ENCODE measurements at places on chromosomes 4 and X.

- DNase-seq: peak; percentile 74
These were observed 608 bp downstream of the RAPGEF2 start for GRCh38 chr4:159103384-159103990.

GRCh38 chr4:93184053-93184452, 644.5 kb upstream of the ATOH1 start:
- no peak for DNase-seq

- DNase-seq: no peak
These were observed 587 bp downstream of the CD99 start for GRCh38 chrX:2691543-2692220.

DNA sequence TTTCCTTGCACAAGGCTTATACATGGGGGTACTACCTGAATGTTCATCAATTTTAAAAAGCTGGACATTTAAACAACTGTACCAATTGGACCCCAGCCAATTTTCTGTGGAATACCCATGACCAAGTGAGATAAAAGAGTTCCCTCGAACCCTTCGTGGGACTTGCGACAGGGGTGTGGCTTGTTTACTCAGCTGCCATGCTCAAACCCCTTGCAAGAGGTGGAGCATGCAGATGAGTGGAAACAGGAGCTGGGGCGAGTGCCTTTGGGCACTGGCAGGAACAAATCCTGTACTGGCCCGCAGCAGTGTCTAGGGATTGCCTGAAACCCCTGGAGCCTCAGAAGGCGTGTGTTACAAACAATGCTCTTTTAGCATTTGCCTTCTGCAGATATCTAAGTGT, 144.2 kb downstream of the PDHA2 start:
- DNase-seq: no peak

DNA sequence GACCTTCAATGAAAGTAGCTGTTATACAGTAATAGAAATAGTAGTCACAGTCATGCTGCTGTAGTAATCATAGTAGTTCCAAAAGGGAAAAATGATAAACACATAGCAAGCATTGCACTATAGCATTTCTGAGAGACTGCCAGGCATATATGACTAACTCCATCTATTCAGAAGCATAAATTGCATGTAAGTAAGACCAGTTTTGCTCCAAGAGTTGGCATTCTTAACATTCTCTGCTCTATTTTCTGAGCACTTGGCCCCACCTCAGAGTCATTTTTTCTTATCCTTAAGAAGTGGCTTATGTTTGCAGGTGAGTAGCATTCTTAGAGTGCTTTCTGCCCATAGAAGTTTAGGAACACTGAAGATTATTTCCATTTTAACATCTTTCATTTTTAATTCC, 490.3 kb upstream of the TECRL start:
- DNase-seq: no peak

DNA sequence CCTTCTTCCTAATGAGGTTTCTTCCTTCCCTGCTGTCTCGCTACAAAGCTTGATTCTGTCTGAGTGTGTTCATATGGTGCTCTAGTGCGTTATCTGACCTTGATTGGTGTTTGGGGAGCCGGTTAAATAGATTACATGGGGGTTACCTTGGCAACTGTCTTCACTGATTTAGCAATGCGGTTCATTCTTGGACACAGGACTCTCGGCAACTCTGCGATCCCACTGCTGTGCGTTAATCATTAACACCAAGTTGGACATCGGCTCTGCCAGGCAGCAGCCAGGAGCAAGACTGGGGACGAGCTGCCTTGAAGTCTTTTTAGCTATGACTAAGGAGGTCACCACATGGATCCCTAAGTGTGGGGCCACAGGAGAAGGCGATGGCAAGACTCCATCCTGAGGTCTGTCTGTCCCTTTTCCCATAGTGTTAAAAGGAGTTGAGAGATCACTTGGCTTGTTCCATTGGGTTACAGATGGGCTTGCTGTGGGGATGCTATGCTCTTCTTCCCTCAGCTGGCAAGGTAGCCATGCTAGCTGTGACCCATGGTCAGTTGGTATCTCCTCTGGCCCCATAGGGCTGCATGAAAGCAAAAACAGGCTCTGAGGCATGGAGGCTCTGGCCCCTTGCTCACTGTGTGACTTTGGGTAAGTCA, 93.4 kb upstream of the MAMLD1 start:
- no peak for DNase-seq

GRCh38 chrX:124249345-124249744, 83.1 kb upstream of the TEX13D start:
- no peak for DNase-seq

All from cortex of kidney (tissue), 1 donor.